ENCODE measurements at places on chromosomes 2 and 18. TPM values are rescaled to one million over a fixed set of nuclear protein-coding genes. Genes with fewer than 3 reads are reported as not detected.

Gene KRTCAP3
- 3.2 TPM for total RNA-seq

Gene GATA6
- total RNA-seq: 52.2 TPM

Gene KIF1A
- total RNA-seq: 2.0 TPM

DNA sequence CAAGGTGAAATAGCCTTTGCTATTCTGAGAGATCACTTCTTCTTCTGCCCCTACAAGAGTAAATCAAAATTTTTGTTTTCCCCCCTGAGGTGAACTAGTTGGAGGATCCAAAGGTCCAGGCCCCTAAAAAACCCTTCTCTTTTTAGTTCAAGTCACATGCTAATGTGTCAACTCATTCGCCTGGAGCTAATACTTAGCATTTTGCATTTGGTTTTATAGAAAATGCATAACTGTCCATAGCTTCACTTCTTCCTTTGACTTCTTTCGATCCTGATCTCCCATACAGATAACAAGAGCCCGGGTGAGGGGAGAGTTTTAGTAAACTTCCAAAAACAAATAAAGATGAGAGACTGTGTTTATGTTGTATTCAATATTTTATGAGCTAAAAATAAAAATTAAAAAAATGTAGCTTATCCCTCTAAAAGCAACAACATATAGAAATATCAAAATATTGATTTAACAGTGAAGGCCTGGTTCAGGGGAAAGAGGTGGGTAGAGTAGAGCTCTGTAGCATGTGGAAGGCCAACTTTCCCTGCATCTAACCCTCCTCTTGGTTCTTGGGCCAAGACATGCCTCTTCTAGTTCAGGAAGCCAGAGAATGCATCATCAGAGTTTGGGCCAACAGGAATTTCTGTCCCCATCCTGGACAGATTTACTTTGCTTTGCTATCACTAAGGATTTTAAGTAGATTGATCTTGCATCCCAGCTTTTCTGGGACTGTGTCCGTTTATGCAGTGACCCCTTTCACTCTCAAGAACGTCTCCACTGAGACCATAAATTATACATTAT lies 333.8 kb downstream of the ALK start:
- no peak overlapping the region for H3K27ac ChIP-seq
- H3K4me1 ChIP-seq: no peaks in the 10 kb centered on the region
- no peaks in the 10 kb centered on the region for H3K36me3 ChIP-seq
- no peak for DNase-seq

GRCh38 chr2:71748227-71748626 lies 294.9 kb downstream of the DYSF start:
- no peak overlapping the region for H3K27ac ChIP-seq
- no peaks in the 10 kb centered on the region for H3K4me1 ChIP-seq
- H3K27me3 ChIP-seq: no peaks in the 10 kb centered on the region
- H3K36me3 ChIP-seq: no peaks in the 10 kb centered on the region
- DNase-seq: no peak
- no peak overlapping the region for H3K4me3 ChIP-seq
